Stimulated activated CD4-positive, alpha-beta T cell treated with anti-CD3 and anti-CD28 coated beads, Interleukin-4, amount 100 ng/mL, for 24 hours (primary cell): ENCODE measurements at places on chromosomes 3 and 15.

DNA sequence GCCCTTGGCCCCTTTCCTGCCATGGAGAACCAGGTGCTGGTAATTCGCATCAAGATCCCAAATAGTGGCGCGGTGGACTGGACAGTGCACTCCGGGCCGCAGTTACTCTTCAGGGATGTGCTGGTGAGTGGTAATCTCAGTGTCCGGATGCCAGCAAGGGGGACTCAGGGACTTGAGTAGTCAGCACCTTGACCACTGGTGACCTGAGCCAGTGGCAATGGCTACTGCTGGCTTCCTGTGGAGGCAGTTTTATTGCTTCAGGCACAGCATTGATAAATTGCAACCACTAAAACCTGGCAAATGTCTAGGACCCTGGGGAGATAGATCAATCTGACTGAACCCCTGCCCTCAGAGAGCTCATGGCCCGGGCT lies 830 bp downstream of the MAP2K5 start:
- no peak for DNase-seq

DNA sequence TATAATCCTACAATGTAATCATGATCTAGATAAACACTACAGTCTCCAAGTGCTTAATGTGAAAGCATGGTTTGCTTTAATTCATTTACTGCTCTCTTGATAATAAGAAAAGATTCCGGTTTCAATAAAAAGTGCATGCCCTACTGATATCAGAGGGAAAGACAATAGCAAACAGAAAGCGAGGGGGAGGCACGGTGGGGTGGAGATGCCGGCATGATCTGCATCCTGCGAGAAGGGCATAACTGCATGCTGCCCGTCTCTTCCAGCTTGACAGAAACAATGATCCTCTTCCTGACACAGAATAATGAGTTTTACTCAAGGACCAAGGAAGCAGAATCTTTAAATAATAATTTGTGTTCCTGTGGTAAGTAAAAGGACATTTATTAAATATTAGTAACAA lies 51.7 kb downstream of the GOLIM4 start:
- DNase-seq: no peak

- DNase-seq: no peak
Observed at GRCh38 chr3:58066842-58067241, 58.6 kb downstream of the FLNB start.

DNA sequence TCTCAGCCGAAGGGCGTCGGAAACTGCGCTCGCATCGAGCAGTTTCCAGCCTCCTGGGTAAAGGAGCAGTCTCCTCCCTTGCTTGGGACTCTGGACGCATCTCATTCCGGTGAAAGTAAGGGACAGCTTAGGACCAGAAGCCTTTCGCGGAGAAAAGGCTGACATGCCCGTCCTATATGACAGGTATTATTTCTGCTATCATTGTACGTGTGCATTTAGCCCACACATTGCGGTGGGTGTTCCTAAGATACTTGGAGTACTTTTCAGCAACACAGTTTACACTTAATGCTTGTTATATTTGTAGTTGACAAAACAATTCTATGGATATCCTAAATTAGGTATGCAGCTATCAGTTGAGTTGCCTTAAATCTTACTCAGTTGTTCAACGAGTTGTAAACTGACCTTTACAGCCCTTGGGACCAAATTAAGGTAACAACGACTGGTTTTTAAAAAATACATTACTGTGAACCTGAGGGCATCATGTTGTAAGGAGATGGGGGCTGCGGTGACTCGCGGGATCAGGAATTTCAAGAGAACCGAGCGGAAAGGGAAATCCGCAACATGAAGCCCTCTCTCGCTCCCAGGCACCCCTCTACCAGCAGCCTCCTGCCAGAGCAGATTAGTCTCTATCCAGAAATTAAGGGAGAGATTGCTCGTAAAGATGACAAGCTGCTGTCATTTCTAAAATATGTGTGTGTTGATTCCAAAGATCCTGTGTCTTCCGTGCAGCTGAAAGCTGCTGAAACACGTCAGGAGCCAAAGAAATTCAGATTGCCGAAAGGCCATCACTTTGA lies 632 bp upstream of the COPS2 start:
- DNase-seq: no peak
